Nucleus accumbens (tissue), 56 donors: ENCODE measurements at places on chromosomes 4 and X.

DNA sequence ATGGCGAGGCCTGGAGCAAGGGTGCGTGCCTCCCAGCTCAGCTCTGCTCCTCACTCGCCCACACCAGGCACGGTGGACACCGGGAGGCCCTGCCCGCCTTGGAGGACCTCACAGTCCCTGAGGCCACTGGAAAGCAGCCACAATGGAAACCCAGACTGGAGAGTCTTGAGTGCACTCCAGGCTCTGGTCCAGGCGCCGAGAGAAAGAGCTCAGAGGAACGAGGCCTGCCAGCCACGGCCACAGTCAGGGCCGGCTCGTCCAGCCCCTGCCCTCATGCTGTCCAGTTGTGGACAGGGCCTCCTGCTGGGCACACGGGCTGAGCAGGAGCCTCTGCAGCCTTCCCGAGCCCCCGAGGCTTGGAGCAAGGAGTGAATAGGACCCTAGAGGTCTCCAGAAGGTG, 53.3 kb upstream of the GRPEL1 start:
- no peak for DNase-seq

- no peak for DNase-seq
These were observed 401.8 kb upstream of the RPS6KA3 start for GRCh38 chrX:20668550-20668949.

GRCh38 chr4:125750828-125751466, 436.2 kb downstream of the FAT4 start:
- peak; percentile 20 for DNase-seq

- DNase-seq: no peak
These were observed 1559.6 kb downstream of the TECRL start for GRCh38 chr4:62849696-62850095.

DNA sequence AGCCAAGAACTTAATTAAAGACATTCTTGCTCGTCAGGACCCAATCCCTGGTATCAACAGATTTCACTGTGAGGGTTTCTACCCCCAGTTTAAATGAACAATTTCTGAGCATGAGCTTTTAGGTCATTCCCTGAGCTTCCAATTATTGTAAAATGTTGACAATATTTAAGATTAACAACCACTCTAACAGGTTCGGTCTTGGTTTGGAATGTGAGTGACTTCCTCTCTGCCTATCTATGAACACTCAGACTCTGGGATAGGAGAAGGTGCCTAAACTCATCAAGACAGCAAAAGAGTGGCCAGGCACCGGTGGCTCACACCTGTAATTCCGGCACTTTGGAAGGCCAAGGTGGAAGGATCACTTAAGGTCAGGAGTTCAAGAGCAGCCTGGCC, 82.9 kb upstream of the TMEM150C start:
- DNase-seq: no peak

DNA sequence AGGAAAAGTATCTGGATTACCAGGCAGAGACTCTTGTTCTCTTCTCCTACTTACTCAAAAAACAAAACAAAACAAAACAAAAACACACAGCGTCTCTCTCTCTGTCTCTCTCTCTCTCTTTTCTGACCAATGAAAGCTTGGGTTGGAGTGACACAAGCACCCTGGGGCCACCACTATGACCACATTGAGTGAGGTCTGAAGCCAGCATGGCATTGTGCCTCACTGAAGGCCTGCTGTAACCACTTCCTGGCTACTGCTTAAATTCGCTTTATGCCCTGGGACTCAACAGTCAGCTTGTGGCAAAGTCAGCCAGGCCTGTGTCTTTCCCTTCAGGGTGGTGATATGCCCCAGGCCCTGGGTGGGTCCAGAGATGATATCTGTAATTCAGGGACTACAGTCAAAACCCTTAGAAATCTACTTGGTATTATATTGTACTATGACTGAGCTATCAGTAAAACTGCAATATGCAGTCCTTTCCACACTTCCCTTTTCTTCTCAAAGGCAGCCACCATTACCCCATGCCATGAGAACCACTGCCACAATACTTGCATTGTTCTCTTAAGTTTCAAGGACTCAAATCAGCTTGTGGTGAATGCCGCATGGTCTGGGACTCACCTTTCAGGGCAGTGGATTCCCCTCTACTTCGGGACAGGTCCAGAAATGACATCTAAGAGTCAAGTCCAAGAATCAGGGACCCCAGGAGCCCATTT, 606.8 kb upstream of the KLHL4 start:
- no peak for DNase-seq

GRCh38 chrX:68868902-68869800, 40.3 kb downstream of the EFNB1 start:
- no peak for DNase-seq

DNA sequence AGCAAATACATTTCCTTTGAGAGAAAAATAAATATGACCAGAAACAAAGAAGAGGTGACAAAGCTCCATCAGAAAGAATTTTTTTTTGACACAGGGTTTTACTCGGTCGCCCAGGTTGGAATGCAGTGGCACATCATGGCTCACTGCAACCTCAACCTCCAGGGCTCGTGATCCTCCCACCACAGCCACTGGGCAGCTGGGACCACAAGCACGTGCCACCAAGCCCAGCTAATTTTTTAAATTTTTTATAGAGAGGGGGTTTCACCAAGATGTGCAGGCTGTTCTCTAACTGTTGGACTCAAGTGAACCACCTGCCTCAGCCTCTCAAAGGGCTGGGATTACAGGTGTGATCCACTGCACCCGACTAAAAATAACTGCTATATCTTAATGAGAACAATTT, 10.3 kb downstream of the ADH5 start:
- DNase-seq: no peak

GRCh38 chr4:26723216-26723615, 137.4 kb upstream of the STIM2 start:
- no peak for DNase-seq
